ENCODE measurements at places on chromosomes 12 and 14. TPM values are rescaled to one million over a fixed set of nuclear protein-coding genes. Genes with fewer than 3 reads are reported as not detected.

- no peak overlapping the region for H3K4me3 ChIP-seq
- H3K36me3 ChIP-seq: no peaks in the 10 kb centered on the region
- no peaks in the 10 kb centered on the region for H3K27me3 ChIP-seq
- peaks cover 9% of the 10 kb centered on the region for H3K4me1 ChIP-seq
Measured at GRCh38 chr12:88546226-88546625, 34.0 kb downstream of the KITLG start.

- H3K36me3 ChIP-seq: no peaks in the 10 kb centered on the region
- H3K27me3 ChIP-seq: no peaks in the 10 kb centered on the region
- H3K4me3 ChIP-seq: no peak overlapping the region
Measured at GRCh38 chr14:100223332-100224201, 15.4 kb upstream of the YY1 start.

DNA sequence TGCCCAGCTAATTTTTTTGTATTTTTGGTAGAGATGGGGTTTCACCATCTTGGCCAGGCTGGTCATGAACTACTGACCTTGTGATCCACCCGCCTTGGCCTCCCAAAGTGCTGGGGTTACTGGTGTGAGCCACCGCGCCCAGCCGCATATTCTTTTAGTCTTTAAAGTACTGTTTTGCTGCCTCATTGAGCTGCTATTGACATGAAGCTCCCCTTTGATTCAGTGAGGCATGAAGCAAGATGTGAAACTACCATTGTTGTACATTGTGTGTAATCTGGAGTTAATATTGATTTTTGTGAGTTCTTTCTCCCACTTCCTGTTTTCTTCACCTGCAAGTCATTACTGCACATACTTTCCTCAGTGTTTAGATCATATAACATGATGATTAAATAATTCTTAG, 80.8 kb downstream of the MNAT1 start:
- no peak for DNase-seq
- H3K27ac ChIP-seq: no peak overlapping the region
- H3K36me3 ChIP-seq: peaks cover 24% of the 10 kb centered on the region
- H3K27me3 ChIP-seq: no peaks in the 10 kb centered on the region
- peaks cover 12% of the 10 kb centered on the region for H3K4me1 ChIP-seq

GRCh38 chr12:122081697-122082221, 3.2 kb downstream of the MLXIP start:
- peak; percentile 41 for DNase-seq
- H3K27me3 ChIP-seq: no peaks in the 10 kb centered on the region
- peak overlapping the region; percentile 91 for H3K27ac ChIP-seq
- H3K4me1 ChIP-seq: peaks cover 52% of the 10 kb centered on the region
- H3K4me3 ChIP-seq: peak overlapping the region; percentile 79
- peaks cover 11% of the 10 kb centered on the region for H3K36me3 ChIP-seq

DNA sequence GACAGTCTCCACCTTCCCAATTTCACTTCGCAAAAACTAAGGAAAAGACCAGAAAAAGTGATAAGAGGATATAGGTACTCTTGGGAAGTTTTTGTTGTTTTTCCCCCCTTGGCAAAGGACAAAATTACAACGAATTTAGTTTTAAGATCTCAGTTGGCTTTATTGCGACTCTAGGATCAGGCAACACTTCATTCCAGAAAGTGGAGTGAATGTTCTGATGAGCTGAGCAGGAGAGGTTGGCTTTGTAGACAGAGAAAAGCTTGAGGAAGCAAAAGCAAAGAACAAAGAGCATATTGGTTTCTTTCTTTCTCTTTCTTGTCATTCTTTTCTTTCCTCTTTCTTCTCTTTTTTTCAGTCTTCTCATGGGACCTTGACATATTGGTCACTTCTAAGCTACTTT, 640 bp upstream of the ZFYVE1 start:
- no peaks in the 10 kb centered on the region for H3K27me3 ChIP-seq
- H3K36me3 ChIP-seq: peaks cover 16% of the 10 kb centered on the region
- peak overlapping the region; percentile 93 for H3K4me3 ChIP-seq

- no peak for DNase-seq
- no peaks in the 10 kb centered on the region for H3K27me3 ChIP-seq
- peaks cover 15% of the 10 kb centered on the region for H3K36me3 ChIP-seq
Measured at GRCh38 chr14:92668276-92668973, 80.0 kb downstream of the LGMN start.

GRCh38 chr12:57832966-57833365, 13.6 kb downstream of the CTDSP2 start:
- no peak for DNase-seq
- peaks cover 4% of the 10 kb centered on the region for H3K36me3 ChIP-seq
- H3K4me3 ChIP-seq: no peak overlapping the region
- peaks cover 81% of the 10 kb centered on the region for H3K4me1 ChIP-seq
- H3K27ac ChIP-seq: peak overlapping the region; percentile 79

DNA sequence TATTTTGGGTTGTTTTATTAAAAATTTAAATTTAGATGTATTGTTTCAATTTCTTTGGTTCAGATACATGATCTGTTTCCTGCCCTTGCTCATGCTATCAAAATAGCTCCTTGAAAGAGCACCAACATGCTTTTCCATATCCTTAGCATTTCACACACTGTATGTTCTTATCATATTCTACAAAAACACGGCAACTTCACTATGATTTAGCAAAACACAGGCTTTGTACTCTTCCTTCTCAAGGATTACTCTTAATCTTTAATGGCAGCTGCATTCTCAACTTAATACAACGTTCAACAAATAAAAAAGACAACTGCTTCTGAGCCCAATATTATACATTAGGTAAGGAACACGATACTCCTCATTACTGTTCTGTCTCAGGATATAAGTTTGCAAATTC, 2.9 kb upstream of the GLRX5 start:
- no peaks in the 10 kb centered on the region for H3K27me3 ChIP-seq
- no peaks in the 10 kb centered on the region for H3K36me3 ChIP-seq
- H3K4me3 ChIP-seq: peak overlapping the region; percentile 89
- DNase-seq: no peak

DNA sequence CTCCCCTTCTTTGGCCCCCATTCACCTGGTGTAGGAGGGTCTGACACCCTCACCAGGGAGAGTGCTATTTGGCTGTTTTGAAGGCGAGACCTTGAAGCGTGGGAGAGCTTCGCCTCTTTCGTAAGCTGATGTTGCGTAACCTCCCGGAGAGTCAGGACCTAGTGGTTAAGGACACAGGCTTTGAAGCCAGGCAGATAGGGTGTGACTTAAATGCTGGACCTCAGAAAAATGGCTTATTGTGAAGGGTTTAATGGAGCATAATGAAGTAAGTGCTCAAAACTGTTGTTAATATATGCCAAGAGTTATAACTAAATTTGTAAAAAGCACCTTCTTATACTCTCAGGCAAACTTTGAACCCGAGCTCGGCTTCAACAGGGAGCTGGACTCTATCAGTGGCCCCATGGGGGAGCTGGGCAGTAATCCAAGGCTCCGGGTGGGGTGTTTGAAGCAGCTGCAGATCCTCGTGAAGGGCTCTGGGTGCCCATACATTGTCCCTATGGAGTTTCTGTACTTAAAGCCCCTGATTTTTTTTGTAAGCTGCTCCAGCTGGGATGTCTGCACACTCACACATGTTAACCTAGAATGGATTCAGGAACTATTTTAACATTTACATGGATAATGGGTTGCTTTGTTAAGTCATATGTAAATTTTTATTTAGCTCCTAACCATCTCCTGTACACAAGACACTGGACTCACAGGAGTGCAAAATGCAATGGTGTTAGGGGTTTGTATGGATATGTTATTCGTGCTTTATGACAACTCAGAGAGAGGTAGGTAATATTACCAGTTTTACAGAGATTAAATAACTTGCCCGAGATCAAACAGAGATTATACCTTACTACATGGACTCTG, 26.0 kb downstream of the PPFIBP1 start:
- no peak overlapping the region for H3K4me3 ChIP-seq
- no peak for DNase-seq
- H3K4me1 ChIP-seq: peaks cover 62% of the 10 kb centered on the region

- DNase-seq: peak; percentile 81
- H3K27ac ChIP-seq: no peak overlapping the region
- peaks cover 6% of the 10 kb centered on the region for H3K36me3 ChIP-seq
- H3K4me1 ChIP-seq: no peaks in the 10 kb centered on the region
- H3K4me3 ChIP-seq: no peak overlapping the region
Measured at GRCh38 chr14:105151084-105151837, 17.3 kb downstream of the JAG2 start.

- H3K4me1 ChIP-seq: peaks cover 4% of the 10 kb centered on the region
- H3K36me3 ChIP-seq: peaks cover 16% of the 10 kb centered on the region
- no peak for DNase-seq
- no peak overlapping the region for H3K4me3 ChIP-seq
- no peaks in the 10 kb centered on the region for H3K27me3 ChIP-seq
Measured at GRCh38 chr14:104935955-104936354, 11.3 kb downstream of the PLD4 start.

GRCh38 chr12:129771238-129771637, 132.6 kb downstream of the TMEM132D start:
- no peak for DNase-seq
- peaks cover 17% of the 10 kb centered on the region for H3K4me1 ChIP-seq
- H3K4me3 ChIP-seq: no peak overlapping the region
- no peak overlapping the region for H3K27ac ChIP-seq
- no peaks in the 10 kb centered on the region for H3K36me3 ChIP-seq

- H3K36me3 ChIP-seq: no peaks in the 10 kb centered on the region
- H3K4me1 ChIP-seq: peaks cover 28% of the 10 kb centered on the region
- H3K27ac ChIP-seq: peak overlapping the region; percentile 25
- no peak for DNase-seq
- H3K27me3 ChIP-seq: no peaks in the 10 kb centered on the region
Measured at GRCh38 chr12:52825961-52826360, 8.2 kb downstream of the KRT79 start.

- no peaks in the 10 kb centered on the region for H3K4me1 ChIP-seq
- peaks cover 11% of the 10 kb centered on the region for H3K27me3 ChIP-seq
- no peak for DNase-seq
- no peaks in the 10 kb centered on the region for H3K36me3 ChIP-seq
Measured at GRCh38 chr12:41683513-41684240, 461.0 kb downstream of the GXYLT1 start.

- DNase-seq: no peak
- peaks cover 2% of the 10 kb centered on the region for H3K36me3 ChIP-seq
- peaks cover 15% of the 10 kb centered on the region for H3K4me1 ChIP-seq
- H3K27me3 ChIP-seq: no peaks in the 10 kb centered on the region
Measured at GRCh38 chr14:54722791-54723432, 156.0 kb downstream of the SAMD4A start.

DNA sequence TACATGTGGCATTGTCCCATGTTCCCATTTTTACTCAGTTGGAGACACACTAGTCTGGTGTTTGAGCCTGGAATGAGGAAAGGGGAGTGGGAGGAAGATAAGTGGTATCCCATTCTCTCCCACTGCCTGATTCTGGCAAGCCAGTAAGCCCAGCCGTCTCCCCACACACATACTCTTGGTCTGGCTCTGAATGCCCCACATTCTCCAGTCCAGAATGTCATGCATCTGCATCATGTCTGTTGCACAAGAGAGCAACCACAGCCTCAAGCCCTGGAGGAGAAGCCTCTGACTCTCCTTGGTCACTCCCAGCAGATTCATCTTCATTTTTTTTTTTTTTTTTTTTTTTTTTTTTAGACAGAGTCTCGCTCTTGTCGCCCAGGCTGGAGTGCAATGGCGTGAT, 48.0 kb downstream of the DRAM1 start:
- peaks cover 3% of the 10 kb centered on the region for H3K36me3 ChIP-seq
- DNase-seq: no peak

- H3K4me1 ChIP-seq: peaks cover 59% of the 10 kb centered on the region
- no peak for DNase-seq
- no peaks in the 10 kb centered on the region for H3K27me3 ChIP-seq
- H3K27ac ChIP-seq: peak overlapping the region; percentile 86
- peaks cover 4% of the 10 kb centered on the region for H3K36me3 ChIP-seq
Measured at GRCh38 chr12:27572486-27573255, 48.7 kb downstream of the PPFIBP1 start.

- H3K27me3 ChIP-seq: no peaks in the 10 kb centered on the region
- H3K4me3 ChIP-seq: no peak overlapping the region
- no peak for DNase-seq
- H3K27ac ChIP-seq: no peak overlapping the region
Measured at GRCh38 chr12:3797531-3798048, 44.7 kb upstream of the CRACR2A start.

- H3K4me3 ChIP-seq: no peak overlapping the region
- no peaks in the 10 kb centered on the region for H3K4me1 ChIP-seq
- peaks cover 14% of the 10 kb centered on the region for H3K36me3 ChIP-seq
- DNase-seq: no peak
Measured at GRCh38 chr14:88422919-88423650, 37.6 kb downstream of the SPATA7 start.

FSCB gene
- total RNA-seq: not detected

TAS2R50 gene
- total RNA-seq: 1.8 TPM

ADCK1 gene
- 7.7 TPM for total RNA-seq

SAMD15 gene
- 1.4 TPM for total RNA-seq

SSTR1 gene
- total RNA-seq: not detected

RDH12 gene
- total RNA-seq: not detected

KRT85 gene
- not detected for total RNA-seq

RASSF8 gene
- total RNA-seq: 46.2 TPM

Data from chondrocyte (in vitro differentiated cells).